ENCODE measurements at places on chromosomes 5 and 9.

- DNase-seq = no peak
Observed at GRCh38 chr9:98132158-98132557, 13.1 kb upstream of the TRIM14 start.

GRCh38 chr5:43674536-43674935 is 71.6 kb downstream of the NNT start:
- peak; percentile 50 for DNase-seq

DNA sequence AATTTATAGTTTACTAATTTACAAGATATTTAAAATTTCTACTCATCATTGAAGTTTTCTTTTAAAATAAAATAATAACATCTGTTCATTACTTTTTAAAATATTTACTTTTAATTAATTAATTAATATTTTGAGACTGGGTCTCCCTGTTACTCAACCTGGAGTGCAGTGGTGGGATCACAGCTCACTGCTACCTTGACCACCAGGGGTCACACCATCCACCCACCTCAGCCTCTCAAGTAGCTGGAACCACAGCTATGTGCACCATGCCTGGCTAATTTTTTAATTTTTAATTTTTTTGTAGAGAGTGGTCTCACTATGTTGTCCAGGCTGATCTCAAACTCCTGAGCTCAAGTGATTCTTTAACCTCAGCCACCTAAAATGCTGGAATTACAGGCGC is 1013.6 kb downstream of the CDH9 start:
- no peak for DNase-seq

- no peak for DNase-seq
Observed at GRCh38 chr9:126556560-126557250, 57.0 kb upstream of the LMX1B start.

GRCh38 chr5:176954050-176954449 is 52.5 kb downstream of the UIMC1 start:
- no peak for DNase-seq

- DNase-seq = no peak
Observed at GRCh38 chr5:136213919-136214493, 21.0 kb upstream of the SMIM32 start.

DNA sequence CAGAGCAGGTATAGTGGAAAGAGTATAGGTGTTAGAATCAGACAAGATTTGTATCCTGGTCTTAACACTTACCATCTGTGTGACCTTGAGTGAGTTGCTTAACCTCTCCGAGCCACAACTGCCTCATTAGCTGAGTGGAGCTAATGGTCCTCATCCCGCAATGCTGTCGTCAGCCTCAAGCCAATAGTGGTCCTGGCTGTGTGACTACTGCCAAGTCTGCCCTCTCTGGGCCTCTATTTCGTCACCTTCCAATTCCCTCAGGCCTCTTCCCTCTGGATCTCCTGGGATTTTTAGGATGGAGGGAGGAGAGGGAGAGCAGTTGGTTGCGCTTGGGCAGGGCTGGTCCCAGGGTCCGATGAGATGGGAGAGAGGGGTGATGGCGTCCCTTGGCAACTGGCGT is 41.6 kb downstream of the STOM start:
- DNase-seq = no peak

DNA sequence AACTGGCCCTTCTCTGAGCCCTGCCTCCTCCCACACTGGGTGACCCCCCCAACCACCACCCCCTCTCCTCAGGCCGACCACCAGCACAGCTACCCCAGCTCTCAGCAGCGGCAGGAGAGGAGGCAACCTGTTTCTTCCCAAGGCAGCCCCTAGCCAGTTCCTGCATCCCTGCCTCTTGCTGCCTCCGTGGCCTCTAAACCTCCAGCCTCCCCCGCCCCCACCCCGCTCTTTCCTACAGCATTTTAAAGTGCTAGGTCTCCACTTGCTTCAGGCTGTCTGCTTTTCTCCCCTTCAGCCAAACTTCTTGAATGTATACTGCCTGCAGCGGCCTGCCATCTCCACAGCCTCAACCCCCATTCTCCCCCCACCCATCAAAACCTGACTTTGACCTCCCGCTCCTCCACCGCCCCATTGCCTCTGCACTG is 135.6 kb downstream of the DAB2IP start:
- DNase-seq = no peak

GRCh38 chr9:4686112-4686511 is 6.7 kb downstream of the CDC37L1 start:
- peak; percentile 29 for DNase-seq

GRCh38 chr5:56561-57290 is 35.2 kb upstream of the PLEKHG4B start:
- DNase-seq = peak; percentile 61

- no peak for DNase-seq
Observed at GRCh38 chr5:88691945-88692868, 190.8 kb downstream of the MEF2C start.

DNA sequence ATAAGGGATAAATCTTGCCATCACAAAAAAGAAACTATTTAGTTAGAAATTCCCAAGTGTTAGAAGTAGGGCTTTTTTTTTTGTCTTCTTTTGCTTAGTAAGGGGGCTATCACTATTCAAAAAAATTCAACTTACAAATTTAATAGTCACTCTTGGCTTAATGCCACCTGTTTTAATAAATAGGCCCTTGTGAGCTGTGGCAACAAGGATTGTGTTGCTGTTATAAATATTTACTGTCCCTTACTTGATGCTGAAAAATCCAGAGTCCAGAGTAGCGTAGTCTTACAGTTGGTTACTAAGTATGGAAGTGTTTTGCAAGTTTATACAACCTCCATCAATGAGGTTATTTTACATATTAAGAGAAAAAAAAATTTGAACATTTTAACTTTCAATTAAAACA is 21.4 kb upstream of the CEP78 start:
- no peak for DNase-seq

- peak; percentile 73 for DNase-seq
Observed at GRCh38 chr5:80082731-80083100, 47.6 kb downstream of the THBS4 start.

GRCh38 chr5:4156153-4156552 is 560.5 kb downstream of the IRX1 start:
- no peak for DNase-seq
